Activated naive CD4-positive, alpha-beta T cell (primary cell): ENCODE measurements at places on chromosomes 3 and 15.

DNA sequence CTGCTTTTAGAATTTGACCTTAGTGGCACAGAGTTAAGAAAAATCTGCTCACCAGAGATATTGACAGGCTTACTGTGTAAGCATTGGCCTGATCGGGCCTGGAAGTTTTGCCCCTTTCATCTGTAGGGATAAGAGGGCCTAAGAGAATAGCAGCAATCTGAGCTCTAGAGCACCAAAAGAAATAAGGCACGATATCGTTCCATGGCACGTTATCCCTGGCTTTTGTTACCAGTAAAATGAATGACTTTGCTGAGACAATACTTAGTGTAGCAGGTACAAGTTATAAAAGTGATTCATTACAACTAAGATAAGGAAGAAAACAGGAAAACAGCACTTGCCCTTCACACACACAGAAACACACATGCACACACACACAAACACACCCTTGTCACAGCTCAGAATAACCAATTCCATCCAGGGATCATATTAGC is 5.0 kb downstream of the THBS1 start:
- DNase-seq: no peak

- no peak for DNase-seq
Observed at GRCh38 chr3:169578381-169579024, 85.0 kb downstream of the MECOM start.

GRCh38 chr3:72473156-72473555 is 375.1 kb downstream of the SHQ1 start:
- no peak for DNase-seq

GRCh38 chr15:70453766-70454165 is 309.6 kb downstream of the UACA start:
- DNase-seq: no peak

GRCh38 chr15:21271566-21271965 is 168.7 kb downstream of the POTEB3 start:
- no peak for DNase-seq

GRCh38 chr3:165193366-165194254 is 2.6 kb downstream of the SLITRK3 start:
- DNase-seq: no peak

GRCh38 chr3:128804017-128804810 is 75.2 kb upstream of the ACAD9 start:
- no peak for DNase-seq
